ENCODE measurements at places on chromosomes 1 and 21.

DNA sequence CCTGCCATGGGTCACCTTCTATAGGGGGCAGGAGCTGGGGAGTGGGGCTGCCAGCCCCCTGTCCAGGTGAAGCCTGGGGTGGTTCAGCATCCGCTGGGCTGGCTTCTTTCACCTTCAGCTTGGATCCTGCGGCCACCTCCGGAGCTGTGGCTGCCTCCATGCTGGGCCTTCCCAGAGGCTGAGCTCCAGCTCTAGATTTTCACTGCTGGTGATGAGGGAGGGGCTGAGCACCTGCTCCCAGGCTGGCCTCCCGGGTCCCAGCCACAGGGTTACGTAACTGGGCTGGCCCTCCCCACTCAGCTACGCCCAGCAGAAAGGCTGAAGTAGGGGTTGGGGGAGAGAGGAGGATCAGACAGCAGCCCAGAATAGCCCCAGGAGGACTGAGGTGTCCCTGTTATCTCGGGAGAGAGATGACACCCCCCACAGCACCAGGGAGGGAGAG is at the start of gene MYBPHL:
Gene MYBPHL (minus strand): TSS at position 180 of the 442 bp plus-strand sequence. CDS start 20 bp downstream, at position 160.
- DNase-seq = no peak

DNA sequence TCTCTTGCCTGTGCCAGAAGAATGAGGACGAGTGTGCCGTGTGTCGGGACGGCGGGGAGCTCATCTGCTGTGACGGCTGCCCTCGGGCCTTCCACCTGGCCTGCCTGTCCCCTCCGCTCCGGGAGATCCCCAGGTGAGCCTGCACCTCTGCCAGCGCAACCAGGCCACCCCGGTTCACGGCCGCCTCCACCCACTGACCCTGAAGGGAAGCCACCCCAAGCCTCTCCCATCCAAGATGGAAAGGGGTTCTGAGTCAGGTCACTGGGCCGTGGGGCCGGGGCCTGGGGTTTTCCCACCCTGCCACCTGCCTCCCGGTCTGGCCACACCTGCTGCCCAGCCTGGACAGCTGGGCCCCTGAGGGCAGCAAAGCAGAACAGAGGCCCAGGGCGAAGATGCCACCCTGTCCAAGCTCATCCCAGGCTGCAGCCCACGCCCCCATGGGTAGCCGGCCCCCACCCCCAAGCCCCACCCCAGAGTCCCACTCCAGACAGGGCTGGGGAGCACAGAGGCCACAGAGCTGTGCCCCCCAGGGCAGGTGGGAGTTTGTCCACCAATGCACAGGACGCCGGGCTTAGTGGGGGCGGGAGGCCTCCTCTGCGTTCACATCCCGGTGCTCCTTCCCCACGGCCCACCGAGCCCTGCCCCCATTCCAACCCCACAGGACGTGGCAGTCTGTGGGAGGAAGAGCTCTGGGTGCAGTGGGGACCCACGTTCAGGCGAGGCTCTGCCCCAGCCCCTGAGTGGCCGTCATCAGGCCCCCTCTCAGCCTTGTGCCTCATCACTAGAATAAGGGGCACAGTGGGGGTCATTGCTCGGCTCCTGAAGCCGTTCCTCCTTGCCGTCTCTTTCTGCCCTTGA is 5.6 kb downstream of the AIRE start:
- DNase-seq = no peak

DNA sequence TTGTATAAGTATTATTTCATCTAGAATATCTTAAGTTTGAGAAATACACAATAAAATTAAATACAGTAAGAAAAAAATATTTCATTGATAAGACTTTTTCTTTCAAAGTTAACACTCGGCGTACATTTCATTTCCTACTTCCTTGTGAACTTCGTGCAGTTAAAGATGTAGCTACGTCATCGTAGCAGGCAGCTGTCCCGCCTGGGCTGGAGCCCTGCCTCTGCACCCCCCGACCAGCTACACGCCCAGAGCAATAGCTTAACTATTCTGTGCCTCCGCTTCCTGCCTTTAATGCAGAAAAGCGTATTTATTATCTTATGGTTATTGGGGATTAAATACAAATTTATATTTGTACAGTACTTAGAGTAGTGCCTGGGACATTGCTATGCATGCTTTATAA is 53.5 kb downstream of the CLSTN1 start:
- DNase-seq = no peak

- peak; percentile 93 for DNase-seq
Measured at GRCh38 chr1:111747282-111747734, 8.1 kb upstream of the INKA2 start.

- no peak for DNase-seq
Measured at GRCh38 chr1:201766131-201766866, 62.7 kb upstream of the IPO9 start.

GRCh38 chr1:178643831-178644230 is 81.2 kb upstream of the RALGPS2 start:
- no peak for DNase-seq

- DNase-seq = no peak
Measured at GRCh38 chr21:36545776-36546511, 66.0 kb upstream of the CLDN14 start.

GRCh38 chr1:94438692-94439276 is 20.6 kb downstream of the ABCD3 start:
- DNase-seq = no peak

DNA sequence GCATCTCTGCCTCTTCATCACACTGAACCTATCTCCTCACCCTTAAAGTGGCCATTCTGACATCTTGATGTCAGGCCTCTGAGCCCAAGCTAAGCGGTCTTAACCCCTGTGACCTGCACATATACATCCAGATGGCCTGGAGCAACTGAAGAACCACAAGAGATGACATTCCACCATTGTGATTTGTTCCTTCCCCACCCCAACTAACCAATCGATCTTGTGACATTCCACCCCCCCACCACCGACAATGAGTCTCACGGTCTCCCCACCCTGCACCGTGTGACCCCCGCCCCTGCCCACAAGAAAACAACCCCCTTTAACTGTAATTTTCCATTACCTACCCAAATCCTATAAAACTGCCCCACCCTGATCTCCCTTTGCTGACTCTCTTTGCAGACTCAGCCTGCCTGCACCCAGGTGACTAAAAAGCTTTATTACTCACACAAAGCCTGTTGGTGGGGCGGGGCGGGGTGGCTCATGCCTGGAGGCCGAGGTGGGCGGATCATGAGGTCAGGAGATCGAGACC is 21.0 kb upstream of the PINK1 start:
- DNase-seq = no peak

DNA sequence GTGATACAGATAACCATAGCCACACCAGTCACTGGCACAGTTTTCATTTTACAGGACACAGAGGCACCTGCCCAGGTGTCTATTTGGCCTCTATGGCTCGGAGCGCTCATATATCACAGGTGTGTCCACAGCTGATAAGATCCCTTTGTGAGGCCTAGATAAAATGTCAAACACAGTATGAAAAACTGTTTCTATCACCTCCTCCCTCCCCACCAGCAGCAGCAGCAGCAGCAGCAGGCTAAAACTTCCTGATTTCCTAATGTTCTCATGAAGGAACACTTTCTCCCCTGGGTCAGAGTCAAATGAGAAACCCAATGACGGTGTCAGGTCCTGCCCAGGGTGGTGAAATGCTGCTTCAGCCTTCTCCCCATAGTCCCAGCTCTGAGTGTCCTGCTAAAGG is 24.4 kb downstream of the ELAPOR1 start:
- DNase-seq = no peak

- DNase-seq = peak; percentile 85
Measured at GRCh38 chr1:48202030-48202752, 20.3 kb upstream of the SLC5A9 start.

DNA sequence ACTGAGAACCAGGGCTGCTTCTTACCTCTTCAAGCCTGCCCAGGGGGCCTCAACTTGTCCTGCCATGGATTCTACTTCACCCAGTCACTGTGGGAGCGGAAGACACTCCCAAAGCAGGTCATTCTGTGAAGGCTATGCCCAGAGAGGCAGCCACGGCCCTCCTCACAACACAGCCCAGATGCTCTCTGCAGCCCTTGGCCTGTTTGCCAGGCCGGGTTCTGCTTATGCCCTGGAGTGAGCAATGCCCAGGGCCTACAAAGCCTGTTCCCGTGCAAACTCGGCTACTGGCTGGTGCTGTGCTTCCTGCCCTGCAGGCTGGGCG is 33.8 kb upstream of the SLC30A1 start:
- no peak for DNase-seq

GRCh38 chr1:47927165-47927564 is 70.0 kb downstream of the TRABD2B start:
- DNase-seq = no peak

GRCh38 chr1:190169311-190170067 is 308.2 kb downstream of the BRINP3 start:
- DNase-seq = no peak

GRCh38 chr1:189033169-189033568 is 1444.5 kb downstream of the BRINP3 start:
- DNase-seq = no peak

GRCh38 chr1:53362851-53363642 is 35.2 kb upstream of the LRP8 start:
- no peak for DNase-seq

GRCh38 chr21:46049890-46050667 is 47.8 kb upstream of the COL6A2 start:
- DNase-seq = no peak
